ENCODE measurements at places on chromosomes 3 and 15.
A peak's percentile ranks its signal among the peaks of the same experiment; 100 is the strongest.

GRCh38 chr3:90132197-90132596, 1024.8 kb downstream of the EPHA3 start:
- DNase-seq: no peak

DNA sequence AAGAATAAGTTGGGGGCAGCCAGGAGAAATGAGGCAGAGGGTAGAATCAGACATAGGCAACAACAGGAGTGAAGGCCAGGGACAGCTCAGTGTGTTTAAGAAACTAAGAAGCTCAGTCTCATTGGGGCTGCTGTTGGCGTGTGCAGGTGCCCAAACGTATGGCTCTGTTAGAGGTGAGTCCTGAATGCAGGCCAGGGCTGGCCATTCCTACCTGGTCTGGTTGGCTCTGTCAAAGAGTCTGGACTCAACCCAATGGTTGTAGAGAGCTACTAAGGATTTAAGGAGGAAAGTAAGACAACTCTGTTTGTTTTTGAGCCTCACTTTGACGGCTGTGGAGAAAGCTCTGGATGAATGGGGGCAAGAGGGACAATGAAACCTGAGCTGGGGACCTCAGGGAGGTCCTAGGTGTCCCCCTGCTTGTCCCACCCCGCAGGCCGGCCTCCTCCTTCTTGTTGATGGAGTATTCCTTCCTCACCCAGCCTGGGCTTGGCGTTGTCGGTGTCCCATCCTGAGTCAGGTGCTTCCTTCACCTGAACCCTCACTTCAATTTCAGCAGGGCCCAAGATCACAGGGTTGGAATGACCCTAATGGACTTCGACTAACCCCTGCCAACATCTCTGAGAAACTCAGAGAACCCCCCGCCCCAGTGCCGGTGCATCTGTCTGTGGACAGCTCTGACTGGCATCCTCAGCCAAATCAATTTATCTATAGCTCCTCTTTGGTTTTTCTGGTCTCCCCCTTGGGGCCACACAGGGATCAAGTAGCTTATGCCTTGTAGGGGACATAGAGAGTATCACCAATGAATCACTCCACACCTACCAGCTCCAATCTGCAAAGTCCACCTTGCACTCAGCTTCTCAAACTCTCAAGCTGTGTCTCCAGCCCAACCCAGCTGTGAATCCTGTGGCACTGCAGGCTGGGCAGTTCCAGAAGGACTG, 8.3 kb downstream of the ITGA11 start:
- DNase-seq: no peak

GRCh38 chr15:68612979-68613740, 34.4 kb downstream of the CORO2B start:
- DNase-seq: peak; percentile 1

DNA sequence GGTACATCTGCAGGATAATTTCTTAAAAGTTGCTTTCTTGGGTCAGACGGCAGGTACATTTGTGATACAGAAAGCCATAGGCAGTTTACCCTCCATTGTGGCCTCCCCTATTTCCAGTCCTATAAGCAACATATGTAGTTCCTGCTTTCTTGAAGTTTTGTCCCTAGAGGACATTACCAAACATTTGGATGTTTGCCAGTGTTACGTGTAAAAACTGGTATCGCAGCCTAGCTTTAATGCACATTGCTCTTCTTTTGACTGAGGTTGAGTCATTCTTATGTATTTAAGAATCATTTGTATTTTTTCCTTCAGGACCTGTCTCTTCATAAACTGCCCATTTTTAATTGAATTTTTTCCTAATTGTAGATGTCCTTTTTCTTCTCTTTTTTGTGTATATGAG, 114.3 kb downstream of the DIPK2A start:
- peak; percentile 74 for DNase-seq

- no peak for DNase-seq
Measured at GRCh38 chr3:121529308-121529707, 16.5 kb downstream of the POLQ start.
